GM12864 (cell line): ENCODE measurements at places on chromosomes 16 and 17.

DNA sequence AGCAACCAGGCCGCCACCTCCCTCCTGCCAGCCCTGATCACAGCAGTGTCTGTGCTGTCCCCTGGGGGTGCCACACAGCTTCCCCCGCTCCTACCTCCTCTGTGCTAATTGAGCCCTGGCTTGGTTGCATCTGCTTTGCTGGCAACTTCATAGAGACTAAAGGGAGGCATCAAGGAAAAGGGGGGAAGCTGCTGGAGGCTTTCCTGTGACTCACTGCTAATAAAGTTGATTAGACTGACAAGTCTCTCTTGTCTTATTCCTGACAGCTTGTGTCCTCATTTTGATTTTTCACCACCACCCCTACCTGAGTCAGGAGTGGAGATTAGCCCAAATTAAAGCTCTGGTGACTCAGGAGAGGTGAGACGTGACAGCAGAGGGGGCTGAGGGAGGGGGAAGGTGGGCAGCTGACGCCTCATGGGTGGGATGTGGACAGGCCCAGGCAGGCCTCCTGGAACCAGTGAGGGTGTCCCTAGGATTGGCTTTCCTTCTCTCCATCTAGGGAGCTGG lies 310.0 kb downstream of the CBLN1 start:
- no peak for DNase-seq

DNA sequence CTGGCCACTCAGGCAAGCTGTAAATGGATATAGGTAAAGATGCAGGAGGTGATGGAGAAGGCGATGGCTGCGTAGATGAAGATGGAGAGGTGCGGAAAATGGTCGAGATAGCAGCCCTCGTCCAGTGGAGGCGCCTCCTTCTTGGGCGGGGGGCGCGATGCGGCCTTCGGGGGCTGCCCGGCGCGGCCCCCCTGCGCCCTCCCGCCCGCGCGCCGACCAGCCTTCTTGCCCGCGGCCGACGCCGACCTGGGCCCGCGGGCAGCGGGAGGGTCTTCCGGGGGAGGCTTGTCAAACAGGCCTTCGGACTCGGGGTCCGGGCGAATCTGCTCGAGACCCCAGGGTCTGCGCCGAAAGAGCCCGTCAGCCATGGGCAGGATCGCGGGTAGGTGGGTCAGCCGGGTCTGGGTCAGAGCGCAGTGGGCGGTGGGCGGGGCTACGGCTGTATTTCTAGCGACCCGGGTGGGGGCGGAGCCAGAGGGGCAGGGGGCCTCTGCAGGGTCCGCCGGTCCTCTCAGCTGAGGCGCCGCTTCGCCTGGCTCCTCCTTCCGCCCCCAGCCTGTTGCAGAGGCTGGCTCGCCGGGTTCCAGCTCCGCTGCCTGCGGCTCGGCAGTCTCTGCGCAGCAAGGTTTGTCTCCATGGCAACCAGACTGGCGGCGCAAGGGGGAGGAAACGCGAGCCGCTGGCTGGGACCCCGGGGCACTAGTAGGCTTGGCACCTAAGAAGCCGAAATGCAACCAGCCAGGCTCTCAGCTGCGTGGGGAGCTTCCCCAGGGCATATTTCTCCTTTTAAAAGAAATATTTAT lies 14.4 kb downstream of the MIS12 start:
- DNase-seq, result no peak

GRCh38 chr16:87626401-87626800 lies 24.1 kb downstream of the JPH3 start:
- DNase-seq, result no peak

DNA sequence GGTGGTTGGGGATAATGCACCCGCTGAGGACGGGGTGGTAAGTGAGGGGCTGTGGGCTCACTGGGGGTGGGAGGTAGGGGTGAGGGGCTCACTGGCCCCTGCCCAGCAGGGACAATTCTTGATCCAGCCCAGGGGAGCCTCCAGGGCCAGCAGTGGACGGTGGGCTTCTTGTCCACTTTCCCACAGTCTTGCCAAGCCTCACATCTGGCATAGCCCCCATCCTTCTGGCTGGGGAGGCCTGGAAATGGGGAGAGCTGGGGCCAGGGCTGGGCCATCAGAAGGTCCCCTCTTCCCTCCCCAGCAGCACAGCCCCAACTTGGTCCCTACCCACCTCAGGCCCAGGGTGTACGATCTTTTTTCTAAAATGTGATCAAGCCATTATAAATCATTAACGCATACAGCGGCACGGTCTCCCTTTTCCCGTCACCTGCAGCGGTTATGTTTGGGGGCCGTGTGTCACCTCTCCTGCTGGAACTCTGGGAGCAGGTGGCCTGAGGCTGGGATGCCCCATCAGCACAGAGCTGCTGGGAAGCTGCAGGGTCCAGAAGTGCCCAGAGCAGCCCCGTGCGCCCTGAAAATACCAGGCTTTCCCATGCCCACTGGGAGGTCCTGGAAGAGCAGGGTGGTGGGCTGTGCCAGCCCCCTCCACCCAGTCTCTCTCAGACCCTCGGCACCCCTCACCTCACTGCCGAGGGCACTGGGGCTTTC lies 7.2 kb upstream of the SETD6 start:
- no peak for DNase-seq

DNA sequence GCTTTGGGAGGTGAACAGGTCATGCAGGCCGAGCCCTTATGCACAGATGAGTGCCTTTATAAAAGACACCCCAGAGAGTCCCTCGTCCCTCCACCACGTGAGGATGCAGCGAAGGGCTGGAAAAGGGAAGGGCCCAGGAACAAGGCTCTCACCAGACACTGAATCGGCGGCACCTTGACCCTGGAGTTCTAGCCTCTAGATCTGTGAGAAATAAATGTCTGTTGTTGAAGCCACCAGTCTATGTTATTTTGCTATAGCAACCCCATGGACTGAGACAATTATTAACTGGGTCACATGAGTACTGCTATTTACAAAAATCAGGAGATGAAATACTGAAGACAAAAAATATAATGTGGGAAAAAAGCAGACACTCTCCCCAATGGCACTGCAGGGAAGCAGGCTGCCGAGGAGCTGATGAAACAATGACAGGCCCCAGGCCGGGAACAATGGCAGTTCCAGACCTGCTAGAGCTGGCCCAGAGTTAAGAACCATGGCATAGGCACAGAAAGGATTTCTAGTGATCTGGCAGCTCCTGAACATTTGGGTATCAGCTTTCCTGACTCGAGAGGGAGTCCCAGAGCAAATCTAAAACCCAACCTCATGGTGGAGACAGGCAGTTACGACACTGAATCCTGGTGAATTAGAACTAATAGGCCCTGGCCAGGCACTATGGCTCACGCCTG lies 17.8 kb upstream of the GGA2 start:
- DNase-seq, result no peak

DNA sequence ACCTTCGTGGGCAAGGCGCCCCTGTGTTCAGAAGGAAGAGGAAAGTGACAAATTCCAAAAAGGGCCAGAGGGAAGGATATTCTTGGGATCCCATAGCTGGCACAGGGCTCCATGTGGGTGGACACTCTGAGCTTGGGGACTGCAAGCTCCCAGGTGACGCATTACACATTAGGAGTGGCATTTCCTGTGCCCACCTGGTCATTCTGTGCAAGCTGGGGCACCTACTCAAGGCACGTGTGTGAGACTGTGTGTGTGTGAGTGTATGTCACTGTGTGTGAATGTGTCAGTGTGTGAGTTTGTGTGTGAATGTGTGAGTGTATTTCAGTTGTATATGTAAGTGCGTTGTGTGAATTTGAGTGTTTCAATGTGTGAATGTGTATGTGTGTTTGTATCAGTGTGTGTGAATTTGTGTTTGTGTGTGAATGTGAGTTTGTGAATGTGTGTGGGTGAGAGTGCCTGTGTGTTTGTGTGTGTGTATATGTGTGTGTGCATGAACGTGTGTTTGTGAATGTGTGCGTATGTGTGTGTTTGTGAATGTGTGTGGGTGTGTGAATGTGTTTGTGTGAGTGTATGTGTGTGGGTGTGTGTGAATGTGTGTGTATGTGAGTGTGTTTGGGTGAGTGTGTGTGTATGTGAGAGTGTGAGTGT lies 1.6 kb upstream of the CD300A start:
- DNase-seq, result no peak

GRCh38 chr17:47846716-47847340 lies 4.1 kb downstream of the SP6 start:
- DNase-seq, result no peak

- DNase-seq, result no peak
These were observed 5.3 kb upstream of the KRT37 start for GRCh38 chr17:41429667-41430066.

DNA sequence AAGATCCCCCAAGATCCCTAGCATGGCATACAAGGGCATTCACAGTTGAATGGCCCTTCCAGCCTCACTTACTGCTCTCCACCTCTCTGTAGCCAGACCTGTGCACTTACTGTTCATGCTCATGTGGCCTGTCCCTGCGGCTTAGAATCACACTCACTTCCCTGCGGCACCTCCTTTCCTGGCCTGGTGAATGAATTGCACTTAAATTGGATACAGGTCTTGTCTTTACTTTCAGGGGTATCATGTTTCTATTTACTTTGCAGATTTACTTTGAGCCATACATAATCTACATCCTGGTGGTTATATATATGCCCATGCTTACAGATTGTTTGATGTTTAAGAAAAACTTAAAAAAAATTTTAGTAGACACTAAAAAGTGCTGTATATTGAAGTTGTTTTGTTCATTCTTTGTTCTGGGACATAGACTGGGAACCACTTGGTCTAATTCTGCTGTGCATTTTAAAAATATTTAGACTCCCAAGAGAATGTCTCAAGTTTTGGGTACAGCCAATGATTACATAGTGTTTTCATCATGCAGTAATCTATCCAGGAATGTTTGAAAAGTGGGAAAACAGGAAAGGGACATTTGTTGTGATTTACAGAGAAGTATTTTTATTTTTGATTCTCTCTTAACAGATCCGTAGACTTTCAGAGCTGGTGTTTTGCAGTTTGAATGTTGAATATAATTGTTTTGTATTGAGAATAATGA lies 63.9 kb downstream of the NUP88 start:
- DNase-seq, result no peak

- no peak for DNase-seq
These were observed 84.0 kb upstream of the DNAH17 start for GRCh38 chr17:78661093-78661770.

DNA sequence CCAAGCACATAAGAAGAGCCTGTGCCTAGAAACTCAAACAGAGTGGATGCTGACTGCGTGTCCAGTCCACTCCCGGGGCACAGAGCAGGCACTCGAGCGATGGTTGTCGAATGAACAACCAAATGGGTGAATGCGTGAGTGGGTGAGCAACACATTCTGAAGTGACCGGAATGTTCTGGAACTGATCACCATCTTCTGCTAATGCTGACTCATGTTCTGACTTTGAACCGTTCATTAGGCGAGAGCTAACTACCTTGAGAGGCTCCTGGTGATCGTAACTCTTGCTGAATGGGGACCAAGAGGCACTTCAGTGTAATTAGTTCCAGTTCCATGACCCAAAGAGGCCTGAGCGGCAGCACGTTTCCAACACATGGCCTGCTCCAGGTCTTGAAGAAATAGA lies 37.9 kb downstream of the IRF8 start:
- no peak for DNase-seq

DNA sequence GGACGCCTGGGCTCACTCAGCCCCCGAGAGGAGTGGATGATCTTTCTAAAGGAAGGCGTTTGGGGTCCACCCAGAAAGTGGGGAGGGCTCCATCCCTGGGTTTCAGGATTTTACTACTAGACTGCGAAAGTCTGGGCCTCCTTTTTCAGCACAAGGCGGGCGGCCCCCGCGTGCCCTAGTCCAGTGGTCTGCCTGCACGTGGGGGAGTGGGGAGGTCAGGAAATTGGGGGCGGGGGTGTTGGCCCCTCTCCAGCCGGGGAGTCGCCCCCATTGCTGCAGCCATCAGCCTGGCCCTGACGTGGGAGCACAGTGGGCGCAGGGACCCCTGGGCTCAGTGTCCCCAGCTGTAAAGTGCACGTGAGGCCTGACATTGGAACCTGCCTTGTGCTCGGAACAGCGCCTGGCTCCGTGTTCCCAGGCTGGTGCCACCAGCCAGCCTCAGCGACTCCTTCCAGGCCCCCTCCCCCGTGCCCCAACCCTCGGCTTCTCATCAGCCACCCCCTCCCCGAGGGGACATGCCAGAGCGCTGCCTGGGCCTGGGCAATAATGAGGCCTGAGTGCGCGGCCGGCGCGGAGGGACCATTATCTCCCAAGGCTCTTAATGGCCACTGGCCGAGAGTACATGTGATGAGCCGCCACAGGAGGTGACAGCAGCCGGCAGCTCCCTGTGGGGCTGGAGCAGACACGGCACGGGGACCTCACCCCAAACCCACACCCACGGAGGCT lies 2.4 kb upstream of the C1QTNF8 start:
- no peak for DNase-seq

DNA sequence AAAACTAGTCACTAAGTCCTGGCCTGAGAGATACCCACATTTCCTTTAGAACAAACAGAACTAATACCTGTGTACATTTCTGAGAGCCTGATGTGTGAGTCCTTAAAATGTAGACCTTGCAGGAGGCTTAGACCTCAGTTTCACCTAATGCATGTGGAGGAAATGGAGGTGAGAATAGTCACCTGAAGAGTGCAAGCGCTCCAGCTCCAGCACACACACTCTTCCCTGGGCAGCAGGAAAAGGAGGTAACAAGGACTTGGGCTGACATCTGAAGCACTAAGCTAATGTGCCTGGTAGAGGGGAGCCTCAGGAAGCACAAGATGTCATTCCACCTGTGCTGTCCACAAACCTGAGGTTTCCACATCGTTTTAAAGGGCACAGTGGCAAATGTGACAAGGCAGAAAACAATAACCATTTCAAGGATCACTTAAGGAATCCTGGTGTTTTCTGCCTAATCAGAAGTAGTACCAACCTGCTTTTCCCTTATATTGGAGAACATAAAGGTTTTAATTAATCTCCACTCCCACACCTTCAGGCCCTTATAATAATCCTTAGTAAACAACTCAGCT lies 17.2 kb upstream of the RSL1D1 start:
- no peak for DNase-seq

DNA sequence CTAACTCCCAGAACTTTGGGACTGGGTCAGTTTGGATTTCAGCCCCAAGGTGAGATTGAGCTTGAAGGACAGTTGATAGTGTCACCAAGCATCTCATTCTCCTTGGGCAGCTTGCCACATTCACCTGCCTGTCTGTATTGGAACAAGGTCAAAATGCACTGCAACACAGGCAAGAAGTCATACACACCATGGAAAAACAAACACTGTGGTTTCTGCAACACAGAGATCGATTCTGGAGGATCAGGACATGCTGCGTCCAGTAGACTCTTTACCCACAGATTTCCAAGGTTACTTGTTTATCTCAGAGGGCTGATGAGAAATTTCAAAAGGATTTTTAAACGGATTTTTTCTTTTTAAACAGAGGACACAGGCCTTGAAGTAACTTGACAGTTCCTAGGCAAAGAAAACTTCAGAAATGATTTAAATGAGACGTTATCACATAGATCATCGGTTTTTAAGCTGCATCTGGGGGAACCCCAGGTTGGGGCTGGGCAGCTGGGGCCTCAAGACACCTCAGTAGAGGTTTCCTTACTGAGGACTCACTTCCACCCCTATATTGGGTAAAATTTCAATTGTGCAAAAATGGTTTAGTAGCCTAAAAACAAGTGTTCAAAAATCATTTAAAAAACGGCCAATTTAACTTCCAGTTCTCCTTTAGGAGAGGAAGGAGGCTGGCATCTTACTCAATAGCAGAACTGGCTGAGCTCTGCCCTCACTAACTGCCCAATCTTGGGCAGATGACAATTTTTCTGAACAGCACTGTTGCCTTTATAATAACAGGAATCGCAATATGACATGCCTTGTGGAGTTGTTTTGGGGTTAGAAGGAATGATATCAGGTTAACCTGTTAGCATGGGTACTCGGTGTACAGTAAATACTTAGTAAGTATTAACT lies 299.3 kb downstream of the XYLT1 start:
- DNase-seq, result no peak

- no peak for DNase-seq
These were observed 23.5 kb upstream of the SIAH1 start for GRCh38 chr16:48408688-48409087.
